ENCODE measurements at places on chromosomes 16 and 17.

DNA sequence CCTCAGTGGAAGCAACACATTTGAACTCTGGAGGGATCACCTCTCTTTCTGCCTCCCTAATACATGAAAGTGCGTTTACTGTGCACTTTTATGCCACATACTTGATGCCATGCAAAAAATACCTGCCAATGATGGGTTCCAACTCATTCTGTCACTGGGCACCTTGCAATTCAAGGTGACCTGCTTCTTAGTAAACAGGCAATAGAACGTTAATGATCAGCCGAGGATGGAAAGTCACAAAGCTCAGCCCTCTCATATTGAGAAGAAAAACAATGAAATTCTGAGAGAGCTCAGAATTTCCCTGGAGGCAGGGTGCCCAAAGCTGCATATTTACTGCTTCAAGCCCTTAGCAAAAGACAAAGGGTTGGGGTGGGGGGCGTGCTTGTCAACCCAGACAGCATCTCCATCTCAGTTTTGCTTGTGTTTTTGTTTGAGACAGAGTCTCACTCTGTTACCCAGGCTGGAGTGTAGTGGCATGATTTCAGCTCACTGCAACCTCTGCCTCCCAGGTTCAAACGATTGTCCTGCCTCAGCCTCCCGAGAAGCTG lies 23.2 kb downstream of the LITAF start:
- no peak for DNase-seq

- DNase-seq, result no peak
These were observed 10.0 kb downstream of the MAP2K3 start for GRCh38 chr17:21294321-21295035.

DNA sequence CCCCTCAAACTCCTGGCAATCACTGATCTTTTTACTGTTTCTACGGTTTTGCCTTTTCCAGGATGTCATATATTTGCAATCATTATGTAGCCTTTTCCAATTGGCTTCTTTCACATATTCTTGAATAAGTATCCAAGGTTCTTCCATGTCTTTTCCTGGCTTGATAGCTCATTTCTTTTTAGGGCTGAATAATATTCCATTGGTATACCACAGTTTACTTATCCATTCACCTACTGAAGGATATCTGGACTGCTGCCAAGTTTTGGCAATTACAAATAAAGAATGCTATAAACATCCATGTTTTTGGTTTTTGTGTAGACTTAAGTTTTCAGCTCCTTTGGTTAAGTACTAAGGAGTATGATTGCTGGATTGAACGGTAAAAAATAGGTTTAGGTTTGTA lies 16.0 kb downstream of the GPATCH8 start:
- DNase-seq, result no peak

DNA sequence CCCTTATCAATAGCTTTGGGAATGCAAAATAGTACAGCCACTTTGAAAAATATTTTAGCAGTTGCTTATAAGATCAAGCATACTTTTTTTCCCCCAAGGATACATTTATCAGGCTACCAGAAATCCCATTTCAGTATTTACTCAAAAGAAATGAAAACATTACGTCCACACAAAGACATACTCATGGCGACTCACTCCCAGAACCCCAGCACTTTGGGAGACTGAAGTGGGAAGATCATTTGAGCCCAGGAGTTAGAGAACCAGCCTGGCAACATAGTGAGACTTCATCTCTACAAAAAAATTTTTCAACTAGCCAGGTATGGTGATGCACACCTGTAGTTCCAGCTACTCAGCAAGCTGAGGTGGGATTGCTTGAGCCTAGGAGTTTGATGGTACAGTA lies 5.9 kb downstream of the SKA2 start:
- DNase-seq, result no peak

DNA sequence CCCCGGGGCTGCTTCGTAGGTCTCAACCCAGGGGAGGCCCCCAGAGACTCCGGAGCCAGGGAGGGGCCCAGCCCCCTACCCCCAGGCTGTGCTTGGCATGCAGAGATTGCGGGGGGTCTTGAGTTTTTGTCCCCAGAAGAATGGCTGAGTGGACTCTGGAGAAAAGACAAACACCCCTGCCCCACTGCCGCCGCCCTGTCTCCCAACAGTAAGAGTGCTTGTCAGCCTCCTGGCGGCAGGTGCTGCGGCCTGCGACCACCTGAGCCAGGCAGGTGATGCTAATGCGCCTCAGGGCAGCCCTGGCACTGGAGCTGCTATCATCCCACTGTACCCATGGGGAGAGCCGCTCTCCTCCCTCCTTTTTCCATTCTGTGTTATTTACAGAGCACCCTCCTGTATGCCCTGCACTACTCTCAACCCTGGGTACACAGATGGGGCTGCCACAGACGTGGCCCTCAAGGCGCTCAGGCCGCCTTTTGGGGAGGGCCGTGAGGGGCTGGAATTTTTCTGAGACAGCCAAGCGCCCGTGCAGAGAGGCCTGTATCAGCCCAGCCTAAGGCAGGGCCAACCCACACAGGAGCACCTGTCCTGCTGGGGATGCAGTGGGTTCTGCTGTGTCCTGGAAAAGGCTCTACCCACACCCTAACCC lies 2.6 kb upstream of the IL17C start:
- no peak for DNase-seq

- DNase-seq, result no peak
These were observed 96.8 kb upstream of the CA10 start for GRCh38 chr17:52255347-52255746.

DNA sequence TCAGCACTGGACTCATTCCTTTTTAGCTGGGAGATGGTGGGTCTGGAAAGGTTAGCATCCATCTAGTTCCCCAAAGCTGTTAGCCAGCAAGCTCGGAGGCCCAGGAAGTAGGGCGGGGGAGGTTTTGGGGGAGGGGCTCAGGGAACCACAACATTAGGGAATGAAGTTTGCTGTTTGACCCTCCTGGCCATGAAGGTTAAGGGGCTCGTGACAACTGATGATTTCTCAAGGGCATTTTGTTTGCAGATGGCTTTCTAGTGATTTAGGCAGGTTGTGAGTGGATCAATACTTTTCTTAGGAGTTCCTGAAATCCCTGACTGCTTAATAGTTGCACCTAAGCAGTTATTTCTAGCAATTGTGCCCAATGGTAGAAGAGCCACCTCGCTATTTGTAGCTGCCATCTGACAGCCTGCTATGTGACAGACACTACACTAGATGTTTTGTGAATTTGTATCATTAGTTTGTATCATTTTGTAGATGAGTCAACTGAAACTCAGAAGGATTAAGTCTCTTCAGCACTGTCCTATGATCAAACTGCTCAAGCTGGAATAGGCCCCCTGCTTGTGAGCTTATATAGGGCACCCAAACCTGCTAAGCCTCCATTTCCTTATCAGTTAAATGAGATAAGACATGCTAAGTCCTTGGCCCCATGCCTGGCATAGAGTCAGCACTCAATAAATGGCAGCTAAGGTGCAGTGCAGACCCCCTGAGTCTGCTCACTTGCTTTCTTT lies 146.4 kb downstream of the IRX3 start:
- no peak for DNase-seq

DNA sequence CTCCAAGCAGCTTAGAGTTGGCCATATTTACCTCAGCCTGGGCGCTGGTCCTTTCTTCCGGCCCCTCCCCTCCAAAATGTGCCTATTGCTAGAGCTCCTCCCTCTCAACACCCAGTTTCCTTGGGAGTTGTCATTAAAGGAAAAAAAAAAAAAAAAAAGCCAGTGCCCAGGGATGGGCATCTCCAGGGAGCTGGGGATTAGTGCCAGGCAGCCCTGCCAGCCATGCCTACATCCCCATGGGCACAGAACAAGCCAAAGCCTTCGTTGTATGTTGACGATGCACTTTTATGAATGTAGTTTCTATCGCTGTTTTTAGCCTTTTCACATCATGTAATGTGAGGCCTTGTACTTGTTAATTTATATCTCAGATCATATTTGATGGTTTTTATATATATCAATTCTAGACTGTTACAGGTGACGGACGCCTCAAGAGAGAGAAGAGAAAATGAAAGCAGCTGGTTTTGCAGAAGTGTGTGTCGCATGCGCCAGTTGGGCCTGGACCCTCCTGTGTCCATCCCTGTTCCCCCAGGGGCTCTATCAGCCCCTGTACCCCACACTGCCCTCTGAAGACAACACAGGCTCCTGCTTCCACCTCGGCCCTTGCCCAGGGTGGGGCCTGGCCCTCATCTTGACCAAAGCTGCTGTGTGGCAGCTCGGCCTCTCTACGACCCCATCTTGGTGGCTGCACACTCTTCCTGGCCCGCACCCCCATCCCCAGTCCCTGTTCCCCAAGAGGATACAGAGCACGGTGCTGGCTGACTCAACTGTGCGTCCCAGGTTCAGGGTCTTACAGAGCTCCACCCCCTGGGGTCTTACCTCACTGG lies 4.8 kb downstream of the LIMD2 start:
- no peak for DNase-seq

- DNase-seq, result peak; percentile 39
These were observed 171.4 kb upstream of the DYNLRB2 start for GRCh38 chr16:80369138-80369958.

GRCh38 chr17:48102043-48102750 lies 919 bp upstream of the CBX1 start:
- DNase-seq, result no peak

- DNase-seq, result no peak
These were observed 5.1 kb downstream of the CEMP1 start for GRCh38 chr16:2526135-2526534.

DNA sequence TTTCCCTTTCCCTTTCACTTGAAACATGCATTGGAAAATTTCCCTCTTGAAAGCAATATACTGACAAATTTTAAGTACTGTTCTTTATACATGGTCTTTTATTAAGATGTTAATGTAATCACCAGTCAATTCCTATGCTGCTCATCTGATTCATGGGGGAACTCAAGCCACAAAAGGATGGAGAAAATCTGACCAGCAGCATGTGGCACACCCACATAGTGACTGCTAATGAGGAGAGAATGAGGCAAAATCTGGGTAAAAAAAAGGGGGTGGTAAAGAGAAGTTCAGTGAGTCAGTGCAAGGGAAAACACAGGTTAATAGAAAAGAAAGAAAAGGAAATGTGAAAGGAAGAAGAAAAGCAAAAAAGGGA lies 11.3 kb downstream of the RFFL start:
- DNase-seq, result no peak

GRCh38 chr17:74433421-74434121 lies 1.7 kb downstream of the GPRC5C start:
- no peak for DNase-seq

- no peak for DNase-seq
These were observed 12.2 kb upstream of the FOXJ1 start for GRCh38 chr17:76153202-76153601.

GRCh38 chr16:27324851-27325301 lies 11.1 kb downstream of the IL4R start:
- DNase-seq, result no peak

Data from breast epithelium (tissue), 4 donors.